Activated CD8-positive, alpha-beta T cell treated with anti-CD3 and anti-CD28 coated beads for 36 hours (primary cell): ENCODE measurements at places on chromosomes 2 and 18. TPM values are rescaled to one million over a fixed set of nuclear protein-coding genes. Genes with fewer than 3 reads are reported as not detected.

- DNase-seq = no peak
- no peak overlapping the region for H3K4me3 ChIP-seq
- no peaks in the 10 kb centered on the region for H3K27me3 ChIP-seq
- H3K36me3 ChIP-seq = no peaks in the 10 kb centered on the region
Measured at GRCh38 chr2:172285760-172286159, 141.6 kb upstream of the ITGA6 start.

DNA sequence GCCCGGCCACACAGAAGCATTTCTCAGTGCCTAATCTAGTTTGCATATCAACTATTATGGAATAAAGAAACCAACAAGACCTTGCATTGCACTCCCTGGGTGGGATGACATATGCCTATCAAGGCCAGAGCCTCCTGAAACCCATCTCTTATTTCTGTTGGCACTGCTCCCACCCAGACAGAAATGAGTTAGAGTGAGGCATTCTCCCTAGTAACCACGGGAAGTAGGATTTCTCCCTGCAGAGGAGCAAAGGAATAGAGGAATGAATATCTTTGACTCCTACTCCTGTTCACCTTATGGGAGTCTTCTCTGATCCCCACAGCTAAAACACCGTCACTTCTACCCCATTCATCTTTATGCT lies 24.2 kb upstream of the SCYGR1 start:
- no peaks in the 10 kb centered on the region for H3K36me3 ChIP-seq
- no peaks in the 10 kb centered on the region for H3K27me3 ChIP-seq
- H3K27ac ChIP-seq = peak overlapping the region; percentile 90

- H3K27ac ChIP-seq = no peak overlapping the region
- H3K27me3 ChIP-seq = peaks cover 5% of the 10 kb centered on the region
- H3K4me3 ChIP-seq = no peak overlapping the region
- H3K36me3 ChIP-seq = no peaks in the 10 kb centered on the region
Measured at GRCh38 chr2:216865658-216866057, 5.8 kb upstream of the TNP1 start.

GRCh38 chr2:218804817-218805216 lies 22.9 kb downstream of the CYP27A1 start:
- peaks cover 33% of the 10 kb centered on the region for H3K27me3 ChIP-seq
- peaks cover 3% of the 10 kb centered on the region for H3K36me3 ChIP-seq
- peaks cover 5% of the 10 kb centered on the region for H3K4me1 ChIP-seq
- DNase-seq = no peak

Gene CFAP221
- total RNA-seq = not detected

Gene SP140
- total RNA-seq = 78.1 TPM

Gene UGT1A10
- total RNA-seq = not detected

Gene AKAIN1
- not detected for total RNA-seq

Gene ALLC
- not detected for total RNA-seq

Gene ADRA2B
- total RNA-seq = 0.34 TPM

GRCh38 chr2:26905341-26906198 lies 57.6 kb downstream of the DPYSL5 start:
- no peak overlapping the region for H3K27ac ChIP-seq
- H3K27me3 ChIP-seq = peaks cover 6% of the 10 kb centered on the region
- no peak for DNase-seq

Gene POTEC
- not detected for total RNA-seq

- H3K4me1 ChIP-seq = no peaks in the 10 kb centered on the region
- no peak for DNase-seq
Measured at GRCh38 chr18:78244779-78245178, 734.8 kb upstream of the SALL3 start.

Gene MALL
- total RNA-seq = not detected

DNA sequence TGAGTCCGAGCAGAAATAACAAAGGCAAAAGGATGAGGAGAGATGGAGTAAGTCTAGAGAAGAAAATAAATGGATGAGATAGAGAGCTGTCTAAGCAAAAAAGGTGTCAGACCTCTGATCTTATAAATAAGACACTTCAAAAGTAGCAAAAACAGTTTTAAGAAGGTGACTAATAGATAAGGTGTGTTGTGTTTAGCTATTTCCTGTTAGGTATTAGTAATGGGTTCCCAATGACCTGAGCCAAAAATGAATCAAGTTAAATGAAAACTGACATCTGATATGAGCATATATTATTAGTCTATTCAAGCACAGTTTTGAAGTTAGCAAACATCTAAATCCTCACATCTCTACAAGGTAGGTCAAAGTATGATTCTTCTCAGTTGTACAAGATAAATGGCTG lies 10.6 kb downstream of the SUPT7L start:
- peaks cover 16% of the 10 kb centered on the region for H3K4me1 ChIP-seq
- H3K27ac ChIP-seq = peak overlapping the region; percentile 59

DNA sequence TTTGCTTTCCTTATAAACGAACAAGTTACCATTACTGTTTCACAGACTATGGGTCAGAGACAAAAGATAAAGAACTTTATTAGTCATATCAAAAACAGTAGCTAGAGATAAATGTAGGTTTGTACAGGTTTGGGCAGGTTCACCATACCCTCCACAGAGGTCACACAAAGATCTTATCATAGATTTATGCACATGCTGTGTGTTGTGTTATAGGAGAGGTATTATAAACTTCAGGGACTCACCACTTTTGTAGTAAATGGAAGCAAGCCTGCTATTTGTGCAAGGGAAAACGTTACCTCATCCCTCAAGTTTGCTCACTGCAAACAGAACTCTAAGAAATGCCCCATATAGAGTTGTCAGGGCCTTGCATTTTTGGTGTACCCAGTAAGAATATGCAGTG lies 584.5 kb upstream of the LRRTM1 start:
- no peaks in the 10 kb centered on the region for H3K36me3 ChIP-seq
- H3K4me1 ChIP-seq = no peaks in the 10 kb centered on the region
- no peaks in the 10 kb centered on the region for H3K27me3 ChIP-seq
- no peak overlapping the region for H3K27ac ChIP-seq
- no peak overlapping the region for H3K4me3 ChIP-seq
- DNase-seq = no peak

Gene CERKL
- 0.11 TPM for total RNA-seq

Gene LIMS4
- 0.74 TPM for total RNA-seq

Gene TP53I3
- total RNA-seq = 2.6 TPM

DNA sequence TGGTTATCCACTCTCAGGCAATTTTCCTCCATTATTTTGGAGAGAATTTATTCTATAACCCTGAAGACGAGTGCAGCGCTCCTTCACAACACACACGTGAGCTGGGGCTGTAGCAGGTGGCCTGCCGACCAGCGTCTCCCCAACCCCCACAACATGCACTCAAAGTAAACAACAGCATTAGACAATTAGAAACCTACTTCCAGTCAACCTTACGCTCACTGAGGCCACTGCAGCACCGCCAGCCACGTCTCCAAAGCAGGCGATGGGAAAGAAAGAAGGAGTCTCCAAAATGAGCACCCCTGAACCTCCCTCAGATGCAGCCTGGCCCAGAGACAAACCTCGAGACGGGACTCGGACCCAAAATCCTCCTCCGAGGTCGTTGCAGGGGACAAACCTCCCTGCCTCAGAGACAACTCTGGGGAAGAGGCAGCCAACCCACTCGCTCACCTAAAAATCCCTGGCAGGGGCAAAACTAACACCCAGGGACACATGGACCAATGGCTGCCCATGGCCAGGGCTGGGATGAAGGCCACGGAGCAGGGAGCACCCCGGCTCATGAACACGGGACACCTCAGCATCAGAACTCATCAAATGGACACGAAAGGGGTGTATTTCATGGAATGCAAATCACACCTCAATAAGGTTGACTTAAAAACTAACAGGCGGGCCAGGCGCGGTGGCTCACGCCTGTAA lies 2.6 kb downstream of the SLC66A2 start:
- peaks cover 48% of the 10 kb centered on the region for H3K4me1 ChIP-seq
- H3K4me3 ChIP-seq = no peak overlapping the region
- H3K36me3 ChIP-seq = peaks cover 11% of the 10 kb centered on the region
- no peak for DNase-seq
- no peaks in the 10 kb centered on the region for H3K27me3 ChIP-seq
- H3K27ac ChIP-seq = no peak overlapping the region

DNA sequence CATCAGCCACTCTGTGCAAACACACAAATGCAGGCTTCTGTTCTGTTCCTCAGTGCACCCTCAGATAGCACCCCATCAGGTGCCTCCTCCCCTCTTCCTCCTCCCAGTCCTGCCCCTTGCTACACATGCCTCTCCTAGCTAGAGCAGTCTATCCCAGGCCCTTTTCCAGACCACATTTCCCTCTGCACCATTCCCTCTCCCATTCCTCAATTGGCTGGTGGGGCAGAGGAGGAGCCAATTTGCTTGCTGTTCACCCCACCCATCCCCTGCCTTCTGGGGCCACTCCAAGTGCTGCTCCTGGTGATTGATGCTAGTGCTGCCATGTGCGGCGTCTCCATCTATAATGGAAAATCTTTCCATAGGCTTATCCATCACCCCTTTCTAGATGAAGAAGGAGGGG lies 5.4 kb downstream of the CFAP65 start:
- no peak for DNase-seq
- H3K27me3 ChIP-seq = peaks cover 33% of the 10 kb centered on the region
- H3K36me3 ChIP-seq = no peaks in the 10 kb centered on the region

DNA sequence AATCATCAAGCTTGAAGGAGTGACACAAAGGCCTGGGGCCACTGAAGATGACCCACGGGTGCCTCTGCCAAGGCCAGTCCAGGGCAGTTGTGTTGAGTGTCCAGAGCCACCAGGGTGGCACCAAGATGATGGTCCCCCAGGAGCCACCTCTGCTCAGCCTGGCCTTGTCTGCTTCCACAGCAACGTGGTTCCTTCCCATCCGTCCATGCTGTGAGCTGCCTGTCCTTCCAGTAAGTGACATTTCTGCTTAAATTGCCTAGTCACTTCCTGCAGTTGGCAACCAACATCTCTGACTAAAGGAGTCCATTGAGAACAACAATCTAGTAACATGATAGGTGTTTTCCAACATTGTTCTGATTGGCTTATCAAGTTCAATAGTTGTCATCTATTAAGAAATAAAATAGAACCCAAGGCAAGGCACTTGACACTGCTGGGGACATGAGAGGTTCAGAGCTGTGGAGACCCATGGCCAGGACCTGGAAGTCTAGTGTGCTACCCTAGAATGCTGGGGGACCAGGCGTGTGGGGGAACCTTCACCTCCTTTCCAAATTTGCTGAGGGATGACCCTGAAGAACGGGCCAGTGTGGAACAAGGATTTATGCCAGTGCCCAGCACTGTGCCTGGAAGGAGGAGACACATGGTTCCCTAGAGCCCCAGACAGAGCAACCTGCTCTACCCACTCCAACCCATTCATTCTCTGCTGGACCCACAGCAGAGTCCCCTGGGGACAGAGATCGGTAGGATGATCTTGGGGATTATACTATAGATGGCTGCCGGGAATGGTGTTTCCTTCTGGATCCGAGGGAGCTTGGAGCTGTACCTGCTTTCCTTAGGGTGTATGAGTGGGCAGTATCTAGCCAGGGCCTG lies 98.9 kb upstream of the EPC2 start:
- peak overlapping the region; percentile 64 for H3K27ac ChIP-seq
- H3K36me3 ChIP-seq = no peaks in the 10 kb centered on the region
- peaks cover 36% of the 10 kb centered on the region for H3K4me1 ChIP-seq
- H3K4me3 ChIP-seq = no peak overlapping the region
- DNase-seq = peak; percentile 36

GRCh38 chr2:58916063-58916462 lies 674.9 kb upstream of the FANCL start:
- H3K27me3 ChIP-seq = no peaks in the 10 kb centered on the region
- H3K27ac ChIP-seq = no peak overlapping the region
- no peak for DNase-seq
- no peaks in the 10 kb centered on the region for H3K4me1 ChIP-seq
- H3K4me3 ChIP-seq = no peak overlapping the region

GRCh38 chr2:182951948-182952663 lies 85.7 kb upstream of the FRZB start:
- no peaks in the 10 kb centered on the region for H3K27me3 ChIP-seq
- peaks cover 12% of the 10 kb centered on the region for H3K4me1 ChIP-seq
- DNase-seq = peak; percentile 37

GRCh38 chr2:10289352-10289751 lies 13.4 kb upstream of the HPCAL1 start:
- H3K4me3 ChIP-seq = no peak overlapping the region
- no peak for DNase-seq
- H3K36me3 ChIP-seq = no peaks in the 10 kb centered on the region
- no peaks in the 10 kb centered on the region for H3K27me3 ChIP-seq
- no peaks in the 10 kb centered on the region for H3K4me1 ChIP-seq

DNA sequence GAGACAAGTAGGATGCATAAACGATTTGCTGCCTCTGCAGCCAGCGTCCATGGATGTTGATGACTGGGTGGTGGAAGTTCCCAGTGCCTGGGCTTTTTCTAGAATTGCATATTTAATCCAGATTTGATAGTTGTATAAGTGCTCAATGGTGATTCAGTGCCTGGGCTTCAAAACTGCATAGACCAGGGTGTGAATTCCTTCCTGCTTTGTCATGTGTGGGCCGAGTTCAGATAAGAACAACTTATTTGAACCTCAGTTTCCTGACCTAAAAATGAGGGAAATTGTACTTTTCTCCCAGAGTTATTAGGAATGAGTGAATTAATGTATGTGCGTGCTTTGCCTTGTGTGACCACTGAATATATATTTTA lies 154.6 kb downstream of the WDSUB1 start:
- H3K27ac ChIP-seq = no peak overlapping the region
- no peaks in the 10 kb centered on the region for H3K27me3 ChIP-seq
- H3K4me1 ChIP-seq = no peaks in the 10 kb centered on the region
- no peak for DNase-seq
- H3K4me3 ChIP-seq = no peak overlapping the region
